ENCODE measurements at places on chromosomes 4 and X. TPM values are rescaled to one million over a fixed set of nuclear protein-coding genes. Genes with fewer than 3 reads are reported as not detected.

- DNase-seq = no peak
Observed at GRCh38 chr4:89813197-89813596, 23.8 kb downstream of the SNCA start.

GRCh38 chr4:187612301-187612700 is 383.3 kb upstream of the ZFP42 start:
- DNase-seq = no peak

GRCh38 chr4:17869327-17869726 is 58.5 kb downstream of the NCAPG start:
- DNase-seq = no peak

- no peak for DNase-seq
Observed at GRCh38 chr4:76687746-76688448, 210.0 kb downstream of the SOWAHB start.

DNA sequence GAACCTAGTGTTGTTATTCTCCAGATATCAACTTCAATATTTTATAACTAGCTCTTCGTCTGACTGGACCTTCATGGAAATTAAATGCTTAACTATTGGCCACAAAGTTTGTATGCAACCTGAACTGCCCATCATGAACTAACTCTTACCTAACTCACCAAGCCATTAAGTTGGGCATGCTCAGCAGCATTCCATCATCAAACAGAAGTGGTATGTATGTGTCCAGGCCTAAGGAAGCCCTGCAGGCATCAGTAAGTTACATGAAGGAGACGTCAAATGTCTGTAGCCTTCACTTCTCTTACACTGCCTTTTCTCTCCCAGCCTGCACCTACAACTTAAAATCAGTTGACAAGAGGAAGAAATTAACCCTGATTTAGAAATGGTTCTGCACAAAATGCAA is 1639.2 kb upstream of the PABPC4L start:
- DNase-seq = no peak

- peak; percentile 40 for DNase-seq
Observed at GRCh38 chr4:40976343-40976742, 226.6 kb downstream of the NSUN7 start.

DNA sequence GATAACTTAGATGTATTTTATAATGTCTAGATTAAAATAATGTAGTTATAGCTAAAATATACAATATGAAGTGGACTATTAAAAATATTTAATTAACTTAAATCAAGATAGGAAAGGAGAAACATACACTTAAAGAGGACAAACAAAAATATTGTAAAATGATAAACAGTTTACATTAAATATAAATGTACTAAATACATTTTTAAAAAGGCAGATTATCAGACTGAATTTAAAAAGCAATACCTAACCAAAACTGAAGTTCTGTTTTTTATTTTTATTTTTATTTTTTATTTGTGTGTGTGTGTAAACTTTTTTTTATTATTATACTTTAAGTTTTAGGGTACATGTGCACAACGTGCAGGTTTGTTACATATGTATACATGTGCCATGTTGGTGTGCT is 811.6 kb upstream of the INTU start:
- DNase-seq = no peak

GRCh38 chr4:173746424-173746823 is 216.4 kb upstream of the HAND2 start:
- no peak for DNase-seq

DNA sequence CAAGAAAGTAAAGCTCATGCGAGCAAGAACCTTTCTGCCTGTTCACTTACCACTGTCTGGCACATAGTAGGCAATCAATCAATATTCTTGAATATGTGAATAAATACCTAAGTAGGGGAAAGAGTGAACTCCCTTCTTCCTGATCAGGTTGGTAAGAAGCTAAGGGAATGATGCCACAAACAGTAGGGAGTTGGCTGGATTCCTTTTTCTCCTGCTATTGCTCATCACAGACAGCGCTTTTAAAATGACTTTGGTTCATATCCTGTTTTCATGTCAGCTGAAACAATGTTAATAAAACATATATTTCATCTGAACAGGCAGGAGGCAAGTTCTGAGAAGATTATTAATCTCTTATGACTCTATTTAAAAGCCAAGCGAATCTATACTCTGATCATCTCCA is 99.2 kb downstream of the NSUN7 start:
- DNase-seq = no peak

DNA sequence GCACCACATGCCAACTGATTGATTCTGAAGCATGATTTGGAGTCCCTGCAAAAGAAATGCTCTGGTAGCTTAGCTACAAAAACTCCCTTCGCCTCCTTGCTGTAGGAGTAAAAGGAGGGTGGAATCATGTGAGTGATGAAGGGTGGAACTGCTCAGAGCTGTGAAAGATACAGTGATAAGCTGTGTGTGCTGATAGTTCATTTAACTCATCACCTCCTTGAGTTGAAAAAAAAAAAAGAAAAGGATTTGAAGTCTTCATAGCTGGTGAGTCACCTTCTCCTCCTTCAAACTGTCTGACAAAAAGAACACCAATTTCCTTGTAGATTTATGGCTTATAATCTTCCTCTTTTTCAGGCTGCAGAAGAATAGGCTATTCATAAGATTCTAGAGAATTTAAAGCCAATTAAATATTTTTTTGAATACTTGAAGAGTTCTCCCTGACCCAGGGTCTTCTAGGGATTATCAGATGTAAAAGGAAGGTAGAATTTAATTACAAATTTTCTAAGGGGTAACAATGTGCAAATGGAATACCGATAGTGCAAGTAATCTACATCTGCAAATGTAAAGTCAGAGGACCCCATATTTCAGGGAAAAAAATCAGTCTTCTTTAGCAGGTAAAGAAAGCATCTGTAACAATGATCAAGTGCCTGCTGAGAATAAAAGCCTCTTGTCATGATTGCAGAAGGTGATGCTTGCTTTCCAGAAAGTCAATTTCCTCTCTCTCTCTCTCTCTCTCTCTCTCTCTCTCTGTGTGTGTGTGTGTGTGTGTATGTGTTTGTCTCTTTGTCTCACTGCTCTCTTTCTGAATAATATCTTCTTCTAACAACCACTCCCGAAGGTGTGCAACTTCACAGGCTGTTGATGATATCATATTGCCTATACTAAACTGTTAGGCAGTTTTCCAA is 208.8 kb upstream of the VEGFC start:
- DNase-seq = no peak

GRCh38 chr4:123230061-123230460 is 166.5 kb upstream of the SPRY1 start:
- no peak for DNase-seq

Gene TBC1D19
- 4.4 TPM for polyA plus RNA-seq

Gene TEX11
- 0.13 TPM for polyA plus RNA-seq

Gene SSX2
- polyA plus RNA-seq = not detected

Gene ARMCX4
- polyA plus RNA-seq = 19.1 TPM

Gene BEX2
- 50.0 TPM for polyA plus RNA-seq

Gene ZFP92
- 4.2 TPM for polyA plus RNA-seq

Gene MMAA
- polyA plus RNA-seq = 19.9 TPM

Gene ARL9
- 0.88 TPM for polyA plus RNA-seq

Data from adrenal gland (tissue), 19 donors.